Caco-2 (cell line): ENCODE measurements at places on chromosomes 16 and 17.

DNA sequence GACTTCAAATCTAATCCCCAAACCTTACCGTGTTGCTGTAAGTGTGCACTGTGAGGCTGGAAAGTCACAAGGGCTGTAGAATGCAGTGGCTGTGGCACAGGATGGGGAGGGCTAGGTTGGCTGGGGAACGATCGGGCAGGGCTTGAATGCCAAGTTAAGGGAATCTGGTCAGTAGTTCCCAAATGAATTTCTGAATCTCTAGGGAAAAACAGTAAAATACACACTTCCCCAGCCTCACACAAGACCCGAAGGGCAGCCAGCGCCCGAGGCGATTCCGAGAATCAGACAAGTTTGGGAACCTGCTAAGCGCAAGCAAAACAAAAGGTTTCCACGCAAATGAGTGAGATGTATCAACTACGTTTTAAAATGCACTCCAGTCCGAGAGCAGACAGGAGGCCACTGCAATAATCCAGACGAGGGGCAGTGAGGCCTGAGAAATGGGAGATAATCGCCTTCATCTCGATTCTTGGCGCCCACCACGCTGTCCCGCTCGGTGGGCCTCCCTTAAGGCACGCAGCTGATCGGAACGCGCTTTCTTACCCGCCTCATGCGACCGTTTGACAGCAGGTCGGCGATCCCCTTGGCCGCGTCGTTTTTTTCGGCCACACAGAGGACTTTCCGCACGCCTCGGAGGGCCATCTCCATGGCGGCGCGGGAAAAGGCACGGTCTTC is 599 bp downstream of the TOP3A start:
- no peak for DNase-seq

DNA sequence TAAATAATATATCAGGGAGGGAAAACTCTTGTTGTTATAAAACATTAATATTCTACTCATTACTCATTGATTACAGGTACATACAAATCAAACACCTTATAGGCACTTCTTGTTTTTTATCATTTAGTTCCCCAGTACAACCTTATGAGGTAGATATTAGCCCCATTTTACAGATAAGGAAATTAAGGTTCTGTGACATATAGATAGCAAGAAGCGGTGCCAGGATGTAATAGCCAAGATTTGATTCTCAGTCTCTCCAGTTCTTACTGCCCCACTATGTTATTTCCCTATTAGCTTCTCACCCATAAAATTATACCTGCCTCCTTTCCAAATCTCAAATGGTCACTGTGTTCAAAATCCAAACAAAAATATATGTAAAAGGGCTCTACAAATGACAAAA is 36.9 kb downstream of the CMTM3 start:
- no peak for DNase-seq

DNA sequence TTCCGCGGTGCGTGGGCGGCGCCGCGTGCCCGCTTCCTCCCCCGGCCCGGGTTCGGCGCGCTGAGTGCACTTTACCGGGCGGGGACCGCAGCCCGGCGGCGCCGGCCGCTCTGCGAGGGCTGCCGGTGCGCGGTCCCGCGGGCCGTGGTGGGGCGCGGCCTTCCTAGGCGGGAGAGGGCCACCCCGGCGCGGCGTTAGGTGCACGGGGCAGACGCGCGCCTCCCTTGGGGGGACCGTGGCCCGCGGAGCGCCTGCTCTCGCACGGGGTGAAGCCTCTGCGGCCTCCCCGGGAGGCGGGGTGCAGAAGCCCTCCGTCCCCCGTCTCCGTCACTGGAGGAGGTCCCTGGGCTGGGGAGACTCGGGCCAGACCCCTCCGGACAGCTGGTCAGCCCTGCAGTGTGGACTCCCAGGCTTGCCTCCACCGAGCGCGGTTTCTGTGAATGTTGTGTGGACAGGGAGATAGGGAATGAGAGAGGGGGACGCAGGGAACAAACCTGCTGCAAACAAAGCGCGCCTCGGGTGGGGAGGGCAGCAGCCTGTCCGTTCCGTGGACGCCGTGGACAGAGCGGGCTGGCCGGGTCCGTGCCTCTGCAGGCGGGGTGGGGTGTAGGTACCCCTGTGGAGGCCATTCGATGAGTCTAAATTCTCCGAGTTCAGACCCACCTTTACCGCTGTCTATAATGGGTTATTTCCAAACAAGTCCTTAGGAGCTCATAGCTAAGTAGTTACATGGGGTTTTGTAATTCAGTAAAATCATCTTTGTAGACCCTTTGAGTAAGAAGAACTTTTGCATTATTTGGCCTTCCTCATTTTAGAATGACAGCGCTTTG is 721 bp downstream of the TBCD start:
- DNase-seq: peak; percentile 53

GRCh38 chr16:73124665-73125375 is 76.9 kb upstream of the ZFHX3 start:
- DNase-seq: no peak

- DNase-seq: peak; percentile 46
These were observed 23.2 kb downstream of the ZNF213 start for GRCh38 chr16:3158026-3158509.

DNA sequence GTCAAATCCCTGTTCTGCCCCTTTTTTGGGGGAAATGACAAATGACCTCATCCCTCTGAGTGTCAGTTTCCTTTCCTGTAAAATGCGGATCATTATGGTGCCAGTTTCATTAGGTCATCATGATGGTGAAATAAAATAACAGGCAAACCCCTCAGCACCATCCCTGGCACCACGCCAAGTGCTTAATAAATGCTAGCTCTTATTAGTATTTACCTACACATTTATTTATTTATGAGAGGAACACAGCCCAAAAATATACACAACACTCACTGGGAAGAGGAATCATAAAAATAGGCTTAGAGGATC is 28.6 kb upstream of the GPRC5B start:
- DNase-seq: no peak

- no peak for DNase-seq
These were observed 18.8 kb upstream of the FAM83G start for GRCh38 chr17:19023209-19023999.

- DNase-seq: no peak
These were observed 2.2 kb upstream of the EFTUD2 start for GRCh38 chr17:44901411-44901921.

- DNase-seq: no peak
These were observed 1.2 kb upstream of the MIF4GD start for GRCh38 chr17:75271955-75272847.

- no peak for DNase-seq
These were observed 645.1 kb downstream of the KCNJ18 start for GRCh38 chr17:22337467-22337866.

GRCh38 chr17:72332367-72332766 is 211.5 kb downstream of the SOX9 start:
- no peak for DNase-seq

DNA sequence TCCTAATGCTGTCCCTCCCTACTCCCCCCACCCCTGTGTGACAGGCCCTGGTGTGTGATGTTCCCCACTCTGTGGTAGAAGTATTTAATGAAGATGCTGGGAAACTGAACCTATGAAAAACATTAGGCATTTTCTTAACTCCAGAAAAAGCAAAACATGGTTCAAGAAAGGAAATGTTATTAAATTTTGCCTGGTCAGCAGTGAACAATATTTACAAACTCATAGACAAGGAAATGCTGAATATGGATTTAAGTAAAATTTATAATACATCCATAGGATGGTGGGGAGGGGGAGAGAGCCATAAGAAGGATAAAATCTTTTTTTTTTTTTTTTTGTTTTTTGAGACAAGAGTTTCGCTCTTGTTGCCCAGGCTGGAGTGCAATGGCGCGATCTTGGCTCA is 10.8 kb upstream of the CRYBA1 start:
- no peak for DNase-seq

DNA sequence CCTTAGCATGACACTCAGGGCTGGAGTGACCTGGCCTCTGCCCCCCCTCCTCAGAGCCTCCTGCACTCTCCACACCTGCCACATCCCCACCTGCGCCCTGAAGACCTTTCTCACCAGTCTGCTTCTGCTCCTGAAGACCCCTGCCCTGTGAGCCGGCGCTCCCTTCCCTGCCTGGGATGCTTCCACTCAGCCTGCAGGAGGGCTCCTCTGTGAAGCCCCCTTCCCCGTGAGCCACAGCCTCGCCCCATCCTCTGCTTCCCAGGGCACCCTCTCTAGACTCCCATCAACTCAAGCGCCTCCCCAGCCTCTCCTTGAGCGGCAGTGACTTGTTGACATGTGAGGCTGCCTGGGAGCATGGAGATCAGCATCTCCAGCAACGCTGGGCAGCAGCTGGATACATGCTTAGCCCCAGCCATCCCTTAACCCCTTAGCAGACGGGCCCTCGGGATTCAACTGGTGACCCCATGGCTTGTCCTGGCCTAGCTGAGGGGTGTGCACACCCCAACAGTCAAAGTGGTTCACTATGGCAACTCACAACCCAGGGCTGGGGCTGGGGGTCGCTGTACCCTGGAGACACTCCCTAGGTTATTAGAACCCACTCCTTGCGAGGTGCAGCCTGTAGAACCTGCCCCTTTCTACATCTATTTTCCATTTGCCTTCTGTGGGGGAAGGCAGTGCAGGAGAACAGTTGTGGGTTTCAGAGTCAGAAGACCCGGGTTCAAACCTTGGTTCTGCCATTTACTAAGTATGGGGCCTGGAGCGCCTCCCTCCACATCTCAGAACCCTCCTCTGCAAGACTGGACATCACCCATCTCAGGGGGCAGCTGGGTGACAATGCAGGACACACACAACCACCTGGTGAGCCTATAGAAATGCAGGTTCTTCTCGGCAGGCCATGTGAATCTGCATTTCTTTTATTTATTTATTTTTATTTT is 21.5 kb downstream of the TMEM235 start:
- no peak for DNase-seq

DNA sequence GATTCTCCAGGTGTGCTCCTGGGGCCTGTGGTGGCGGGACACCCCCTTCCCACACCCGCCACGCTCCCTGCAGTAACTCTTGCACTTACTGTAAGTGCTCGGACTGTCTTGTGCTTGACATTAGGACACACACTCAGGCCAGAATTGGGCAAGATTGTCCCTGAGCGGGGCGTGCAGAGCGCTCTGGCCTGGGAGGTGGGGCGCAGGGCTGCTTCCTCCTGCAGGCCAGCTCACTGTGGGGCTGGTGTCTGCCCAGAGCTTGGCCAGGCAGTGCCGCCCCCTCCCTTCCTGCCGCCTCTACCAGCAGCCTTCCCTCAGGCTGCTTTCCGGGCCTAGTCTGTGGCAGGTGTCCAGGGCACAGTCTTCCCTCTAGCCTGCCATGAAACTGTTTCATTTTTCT is 6.1 kb upstream of the ATP6V0C start:
- DNase-seq: no peak

- DNase-seq: no peak
These were observed 4.2 kb downstream of the NR1D1 start for GRCh38 chr17:40095944-40096791.

GRCh38 chr16:80806927-80807340 is 2.5 kb upstream of the CDYL2 start:
- DNase-seq: no peak

- no peak for DNase-seq
These were observed 17.2 kb downstream of the NTAN1 start for GRCh38 chr16:15038689-15039088.

- no peak for DNase-seq
These were observed 1.9 kb downstream of the PHF23 start for GRCh38 chr17:7237266-7237760.

GRCh38 chr17:47742319-47743181 is 9.5 kb downstream of the TBX21 start:
- peak; percentile 77 for DNase-seq

- DNase-seq: no peak
These were observed 702.0 kb downstream of the CDH11 start for GRCh38 chr16:64419832-64420231.

DNA sequence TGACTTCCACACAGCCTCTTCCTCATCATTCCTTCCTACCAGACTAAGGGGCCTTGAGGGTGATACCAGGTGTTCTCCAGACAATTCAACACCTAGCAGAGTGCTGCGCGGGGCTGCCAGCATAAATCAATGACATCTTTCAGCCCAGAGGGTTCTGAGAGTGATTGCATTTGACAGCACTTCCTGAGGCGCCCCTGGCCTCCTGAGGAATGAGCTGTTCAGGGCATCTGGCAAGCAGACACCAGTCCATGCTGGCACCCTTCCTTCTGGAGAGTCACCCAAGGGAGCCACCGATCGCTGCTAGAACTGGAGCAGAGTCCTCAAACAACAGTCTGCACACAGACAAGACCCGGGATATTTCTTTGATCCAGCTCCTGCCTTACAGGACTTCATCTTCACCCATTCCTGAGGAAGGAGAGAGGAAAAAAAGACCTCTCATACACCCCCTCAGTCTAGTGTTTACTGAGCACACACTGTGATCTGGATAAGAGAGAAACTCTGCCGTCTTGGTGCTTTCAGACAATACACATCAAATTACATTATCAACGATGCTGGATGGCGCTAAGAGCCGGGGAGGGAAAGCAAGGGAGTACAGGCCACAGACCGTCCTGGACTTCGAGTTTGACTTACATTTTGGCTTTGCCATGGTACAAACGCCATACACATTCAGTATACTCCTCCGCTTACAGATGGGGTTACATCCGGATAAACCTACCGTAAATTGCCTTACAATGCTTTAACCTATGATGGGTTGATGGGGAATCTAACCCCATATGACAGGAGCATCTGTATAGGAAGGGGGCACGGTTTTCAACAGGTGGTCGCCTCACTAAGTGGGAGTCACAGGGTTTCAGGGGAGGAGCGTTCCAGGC is 23.0 kb downstream of the NPTX1 start:
- DNase-seq: no peak

DNA sequence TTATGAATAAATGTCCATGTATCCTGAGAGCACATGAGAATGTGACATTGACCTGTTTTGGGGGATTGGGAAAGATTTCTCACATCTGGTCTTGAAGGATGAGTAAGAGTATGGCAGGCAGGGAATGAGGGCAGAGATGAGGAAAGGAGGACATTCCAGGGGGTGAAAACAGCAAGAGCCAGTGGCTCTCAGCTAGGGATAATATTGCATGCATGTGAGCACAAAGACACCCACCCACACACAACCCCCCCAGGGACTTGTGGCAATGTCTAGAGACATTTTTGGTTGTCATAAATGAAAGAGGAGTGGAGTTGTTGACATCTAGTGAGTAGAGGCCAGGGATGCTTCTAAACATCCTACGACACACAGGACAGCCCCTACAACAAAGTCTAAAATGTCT is 6.0 kb downstream of the MYO1D start:
- DNase-seq: no peak

DNA sequence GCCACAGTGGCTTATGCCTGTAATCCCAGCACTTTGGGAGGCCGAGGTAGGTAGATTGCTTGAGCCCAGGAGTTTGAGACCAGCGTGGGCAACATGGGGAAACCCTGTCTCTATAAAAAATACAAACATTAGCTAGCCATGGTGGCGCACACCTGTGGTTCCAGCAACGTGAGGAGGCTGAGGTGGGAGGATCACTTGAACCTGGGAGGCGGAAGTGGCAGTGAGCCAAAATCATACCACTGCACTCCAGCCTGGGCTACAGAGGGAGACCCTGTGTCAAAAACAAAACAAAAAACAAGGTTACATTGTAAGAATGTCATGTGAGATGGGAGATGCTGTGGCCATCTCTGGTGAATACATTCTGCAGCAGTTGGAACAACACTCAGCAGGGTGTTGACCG is 13.5 kb downstream of the DUSP14 start:
- DNase-seq: no peak

- no peak for DNase-seq
These were observed 2.8 kb downstream of the MYCBPAP start for GRCh38 chr17:50511058-50511457.

GRCh38 chr16:77657016-77657415 is 65.3 kb upstream of the NUDT7 start:
- peak; percentile 58 for DNase-seq
